Activated CD4-positive, alpha-beta T cell treated with anti-CD3 and anti-CD28 coated beads, Interleukin-2, amount 10 ng/mL, durations not matched to agents 24 days and 14 days (primary cell): ENCODE measurements at places on chromosomes 4 and X. TPM values are rescaled to one million over a fixed set of nuclear protein-coding genes. Genes with fewer than 3 reads are reported as not detected.

SSX2 gene
- total RNA-seq: not detected in 2 replicates

- no peak overlapping the region for H3K4me3 ChIP-seq
- H3K36me3 ChIP-seq: no peaks in the 10 kb centered on the region
- H3K4me1 ChIP-seq: no peaks in the 10 kb centered on the region
- DNase-seq: no peak
- no peaks in the 10 kb centered on the region for H3K27me3 ChIP-seq
Measured at GRCh38 chrX:114712466-114712865, 128.6 kb downstream of the HTR2C start.

- peaks cover 25% of the 10 kb centered on the region for H3K4me1 ChIP-seq
- H3K27me3 ChIP-seq: no peaks in the 10 kb centered on the region
- H3K4me3 ChIP-seq: peak overlapping the region; percentile 82
Measured at GRCh38 chrX:56813318-56813837, 84.3 kb downstream of the NBDY start.

DNA sequence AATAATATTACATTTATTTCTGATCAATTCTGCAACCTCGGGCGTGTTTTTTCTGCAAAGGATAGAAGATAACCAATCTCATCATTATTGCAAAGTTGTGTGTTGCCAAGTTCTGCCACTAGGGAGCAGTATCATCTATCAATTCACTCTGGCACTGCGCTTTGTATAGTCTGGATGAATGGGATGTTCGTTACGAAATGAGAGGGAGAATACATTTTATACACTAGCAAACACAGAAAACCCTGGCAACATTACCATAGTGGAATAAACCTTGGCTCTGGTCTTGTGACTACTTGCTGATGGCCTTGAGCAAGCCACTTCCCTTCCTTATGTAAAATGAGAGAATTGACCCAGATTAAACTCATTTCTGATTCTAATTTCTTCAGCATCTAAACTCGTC lies 97.5 kb upstream of the ZNF518B start:
- DNase-seq: peak; percentile 84
- H3K4me1 ChIP-seq: peaks cover 2% of the 10 kb centered on the region
- peaks cover 5% of the 10 kb centered on the region for H3K27me3 ChIP-seq
- H3K36me3 ChIP-seq: no peaks in the 10 kb centered on the region
- no peak overlapping the region for H3K27ac ChIP-seq

GRCh38 chrX:14718403-14718802 lies 154.5 kb downstream of the FANCB start:
- H3K4me3 ChIP-seq: no peak overlapping the region
- no peaks in the 10 kb centered on the region for H3K27me3 ChIP-seq
- H3K27ac ChIP-seq: no peak overlapping the region
- H3K36me3 ChIP-seq: no peaks in the 10 kb centered on the region
- no peaks in the 10 kb centered on the region for H3K4me1 ChIP-seq

FHIP1A gene
- total RNA-seq: not detected in 2 replicates

PHEX gene
- 13.2 and 13.4 TPM in 2 replicates for total RNA-seq
